ENCODE measurements at places on chromosomes 3 and 15.

DNA sequence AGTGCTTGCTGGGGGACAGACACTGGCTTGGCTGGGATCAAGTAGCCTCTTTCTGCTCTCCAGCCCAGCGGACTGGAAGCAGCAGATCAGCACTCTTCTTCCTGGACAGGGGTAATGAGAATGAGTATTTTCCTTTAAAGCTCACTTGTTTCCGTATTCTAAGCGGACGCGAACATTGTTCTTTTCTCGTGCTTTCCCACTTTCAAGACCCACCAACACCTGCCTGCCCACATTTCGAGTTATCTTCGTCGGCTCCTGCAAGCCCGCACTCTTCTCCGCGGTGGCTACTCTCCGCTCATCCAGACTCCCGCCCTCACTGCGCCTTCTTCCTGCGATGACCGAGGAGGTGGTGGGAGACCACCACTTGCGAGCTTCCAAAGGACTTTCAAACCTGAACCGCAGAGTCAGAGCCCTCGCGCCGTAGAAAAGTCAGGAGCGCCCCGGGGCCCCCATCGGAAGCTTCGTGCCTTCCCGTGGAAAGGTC is 1.6 kb upstream of the PPM1L start:
- no peak for DNase-seq

DNA sequence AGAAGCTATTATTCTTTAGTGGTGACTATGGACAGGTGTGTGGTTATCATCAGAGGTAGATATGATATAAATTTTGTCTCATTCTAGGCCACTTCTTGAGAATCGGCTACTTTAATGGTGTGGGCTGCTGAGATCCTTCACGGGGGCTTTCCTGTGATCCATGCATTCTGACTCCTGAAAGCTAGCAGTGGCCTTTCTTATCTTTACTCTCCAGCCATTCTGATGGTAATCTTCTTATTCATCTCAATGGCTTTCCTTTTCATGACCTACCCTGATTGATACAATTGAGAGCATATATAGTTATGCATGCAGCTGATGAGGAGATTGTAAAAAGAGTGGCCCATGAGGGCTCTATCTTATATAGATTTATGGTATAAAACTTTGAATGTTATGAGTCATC is 78.3 kb upstream of the ZPLD1 start:
- DNase-seq, result no peak

DNA sequence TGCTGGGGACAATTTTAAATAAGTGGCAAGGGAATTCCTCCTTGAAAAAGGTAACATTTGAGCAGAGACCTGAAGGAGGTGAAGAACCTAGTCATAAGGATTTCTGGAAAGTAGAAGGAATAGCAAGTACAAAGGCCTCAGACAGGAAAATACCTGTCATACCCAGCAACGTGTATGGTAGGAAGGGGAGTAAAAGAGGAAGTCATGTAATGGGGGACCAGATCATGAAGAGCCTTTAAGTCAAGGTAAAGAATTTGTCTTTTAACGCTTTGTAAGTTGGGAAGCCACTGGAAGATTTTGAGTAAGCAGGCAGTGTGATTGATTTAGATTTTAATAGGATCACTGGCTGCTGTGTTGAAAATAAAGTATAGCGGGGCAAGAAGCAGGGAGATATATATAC is 43.4 kb upstream of the FAH start:
- DNase-seq, result no peak

DNA sequence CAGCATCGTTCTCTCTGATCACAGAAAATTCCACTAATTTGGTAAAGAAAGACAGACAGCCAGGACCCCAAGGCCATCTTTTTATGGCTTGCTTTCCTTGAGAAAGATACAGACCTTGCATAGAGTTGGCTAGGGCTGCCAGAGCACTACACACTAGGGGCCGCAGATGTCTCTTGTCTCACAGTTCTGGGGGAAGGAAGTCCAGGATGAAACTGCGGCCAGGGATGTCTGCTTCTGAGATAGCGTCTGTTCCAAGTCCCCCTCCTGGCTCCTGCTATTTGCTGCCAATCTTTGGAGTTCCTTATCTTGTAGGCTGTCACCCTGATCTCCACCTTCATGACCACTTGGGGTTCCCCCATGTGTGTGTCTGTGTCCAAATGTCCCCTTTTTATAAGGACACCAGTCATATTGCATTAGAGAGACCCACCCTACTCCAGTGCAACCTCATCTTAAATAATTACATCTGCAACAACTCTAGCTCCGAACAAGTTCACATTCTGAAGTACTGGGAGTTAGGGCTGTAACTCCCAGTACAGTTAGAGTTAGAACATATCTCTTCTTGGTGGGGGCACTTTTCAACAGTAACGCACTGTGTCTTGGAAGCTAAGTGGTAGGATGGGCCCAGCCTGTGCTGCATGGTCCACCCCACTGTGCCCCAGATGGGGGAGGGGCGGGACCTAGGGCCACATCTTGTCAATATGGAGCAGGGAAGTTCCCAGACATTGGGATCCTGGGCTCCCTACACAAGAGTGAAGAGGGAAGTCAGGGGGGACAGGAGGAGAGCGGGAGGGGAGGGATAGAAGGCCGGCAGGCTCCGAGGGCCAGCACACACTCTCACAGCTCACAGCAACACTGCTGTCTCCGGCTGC is 42.2 kb downstream of the KLF15 start:
- no peak for DNase-seq

DNA sequence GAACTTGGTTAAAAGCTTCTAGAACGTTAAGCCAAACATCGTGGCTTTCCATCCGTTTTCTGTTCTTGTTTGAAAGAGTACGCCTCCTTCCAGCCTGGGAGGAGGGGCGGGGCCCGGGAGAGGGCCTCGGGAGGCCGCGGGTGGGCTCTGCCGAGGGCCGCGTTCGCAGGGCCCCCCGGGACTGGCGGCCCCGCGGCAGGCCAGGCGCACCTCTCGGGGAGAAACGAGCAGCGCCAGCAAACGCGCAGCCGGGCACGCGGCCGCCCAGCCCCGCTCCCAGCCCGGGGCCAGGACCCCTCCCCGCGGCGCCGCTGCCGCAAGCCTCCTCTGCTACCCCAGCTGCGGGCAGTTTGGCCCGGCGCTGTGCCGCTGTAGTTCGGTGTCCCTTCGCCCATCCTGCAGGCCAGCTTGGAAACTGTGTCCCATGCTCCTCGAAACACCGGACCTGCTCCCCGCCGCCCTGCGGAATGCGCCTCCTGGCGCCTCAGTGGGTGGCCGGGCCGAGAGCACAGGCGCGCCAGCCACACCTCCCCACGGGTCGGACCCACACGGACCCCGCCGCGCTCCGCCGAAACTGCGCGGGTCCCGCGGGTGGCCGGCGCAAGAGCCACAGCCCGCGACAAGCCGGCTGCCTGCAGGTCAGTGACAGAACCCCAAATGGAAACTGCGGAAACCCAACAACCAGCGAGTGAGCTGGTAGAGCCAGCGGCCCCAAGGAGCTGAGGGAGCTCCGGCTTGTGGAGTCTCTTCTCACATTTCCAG is 2.3 kb downstream of the OCA2 start:
- DNase-seq, result no peak
